ENCODE measurements at places on chromosomes 7 and 10. TPM values are rescaled to one million over a fixed set of nuclear protein-coding genes. Genes with fewer than 3 reads are reported as not detected.

The TMEM184A gene
- total RNA-seq, result 57.6 TPM

The VKORC1L1 gene
- total RNA-seq, result 26.4 TPM

The AKR1D1 gene
- not detected for total RNA-seq

The CYP3A4 gene
- 12.9 TPM for total RNA-seq

The LYZL2 gene
- total RNA-seq, result not detected

The PTPN20 gene
- total RNA-seq, result 1.8 TPM

The COL26A1 gene
- not detected for total RNA-seq

The LRRD1 gene
- not detected for total RNA-seq

The CALML3 gene
- total RNA-seq, result 0.09 TPM

The TMEM243 gene
- 14.9 TPM for total RNA-seq

The FGFR2 gene
- 39.2 TPM for total RNA-seq

The PKD1L1 gene
- total RNA-seq, result 0.82 TPM

The PCLO gene
- total RNA-seq, result 7.2 TPM

The CPED1 gene
- 3.4 TPM for total RNA-seq

The ACSM6 gene
- total RNA-seq, result not detected

The WDR86 gene
- total RNA-seq, result 0.85 TPM

The CCDC172 gene
- total RNA-seq, result not detected

The ZNRF2 gene
- 50.3 TPM for total RNA-seq

The ASB4 gene
- total RNA-seq, result 0.40 TPM

The KDM7A gene
- 31.8 TPM for total RNA-seq

The SH2D4B gene
- not detected for total RNA-seq

The MEPCE gene
- total RNA-seq, result 30.2 TPM

The SMIM30 gene
- 25.7 TPM for total RNA-seq

The AKR1E2 gene
- 5.7 TPM for total RNA-seq

The NPC1L1 gene
- 0.06 TPM for total RNA-seq

The IDE gene
- total RNA-seq, result 43.5 TPM

Data from left colon (tissue), 2 donors.